ENCODE measurements at places on chromosomes 1 and 21.
A peak's percentile ranks its signal among the peaks of the same experiment; 100 is the strongest.

DNA sequence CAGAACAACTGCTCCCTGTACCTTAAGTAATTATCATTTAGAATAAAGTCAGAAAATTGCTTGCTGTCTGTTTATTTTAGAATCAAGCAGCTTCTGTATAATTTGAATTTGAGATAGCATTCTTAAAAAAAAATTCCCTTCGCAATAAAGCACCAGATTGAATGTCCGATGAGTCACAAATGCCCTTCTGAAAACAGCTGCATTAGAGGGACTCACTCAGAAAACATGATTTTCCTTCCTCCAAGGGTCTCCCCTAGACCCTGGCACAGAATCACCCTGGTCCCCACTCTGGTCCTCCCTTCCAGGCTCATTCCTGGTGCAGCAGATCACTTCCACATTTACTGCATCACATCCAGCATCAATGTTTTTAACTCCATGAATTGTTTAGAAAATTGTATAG is 471.1 kb upstream of the VAMP3 start:
- DNase-seq = no peak

GRCh38 chr1:21669258-21670058 is at the start of gene RAP1GAP:
Gene RAP1GAP (minus strand): TSS chr1:21669357. CDS start chr1:21620032, 49,325 bp downstream.
- peak; percentile 71 for DNase-seq

- DNase-seq = no peak
Observed at GRCh38 chr1:23456226-23456625, 27.8 kb downstream of the ASAP3 start.

GRCh38 chr21:38277501-38278131 is 20.8 kb downstream of the KCNJ15 start:
- DNase-seq = no peak

DNA sequence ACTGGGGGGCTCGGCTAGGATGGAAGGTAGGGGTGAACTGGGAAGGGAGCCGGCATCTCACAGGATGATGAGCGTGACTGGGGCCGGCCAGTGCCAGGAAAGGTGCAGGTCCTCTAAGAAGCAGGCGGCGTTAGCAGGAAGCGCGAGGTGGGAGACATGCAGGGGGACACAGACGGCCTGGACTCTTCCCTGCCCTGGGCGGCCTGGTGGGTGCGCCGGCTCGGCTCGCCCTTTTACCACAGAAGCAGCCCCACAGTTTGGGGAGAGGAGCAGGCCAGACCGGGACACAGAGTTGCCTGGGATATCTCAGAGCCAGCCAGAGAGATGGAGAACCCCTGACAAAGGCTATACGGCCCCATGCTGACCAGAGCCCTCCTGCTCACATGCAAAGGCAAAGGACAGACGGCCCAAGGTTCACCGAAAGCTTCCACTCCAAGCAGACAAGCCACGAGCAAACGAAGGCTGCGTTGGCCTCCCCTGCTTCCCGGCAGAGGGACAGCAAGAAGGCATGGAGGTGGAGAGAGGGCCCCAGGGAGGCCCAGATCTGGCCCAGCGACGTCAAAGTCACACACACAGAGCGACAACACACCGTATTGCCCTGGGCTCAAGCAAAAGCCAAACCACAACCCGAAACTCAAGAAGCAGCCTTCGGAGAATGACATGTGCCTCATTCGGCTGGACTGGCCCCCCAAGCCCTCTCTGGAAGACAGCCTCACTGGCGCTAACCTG is 14.9 kb upstream of the ALDH4A1 start:
- no peak for DNase-seq

GRCh38 chr1:57858740-57859139 is 434.9 kb upstream of the DAB1 start:
- peak; percentile 6 for DNase-seq

GRCh38 chr1:19403256-19403655 is 82.1 kb downstream of the CAPZB start:
- DNase-seq = no peak

GRCh38 chr21:16900685-16901084 is 612.2 kb upstream of the CXADR start:
- no peak for DNase-seq

DNA sequence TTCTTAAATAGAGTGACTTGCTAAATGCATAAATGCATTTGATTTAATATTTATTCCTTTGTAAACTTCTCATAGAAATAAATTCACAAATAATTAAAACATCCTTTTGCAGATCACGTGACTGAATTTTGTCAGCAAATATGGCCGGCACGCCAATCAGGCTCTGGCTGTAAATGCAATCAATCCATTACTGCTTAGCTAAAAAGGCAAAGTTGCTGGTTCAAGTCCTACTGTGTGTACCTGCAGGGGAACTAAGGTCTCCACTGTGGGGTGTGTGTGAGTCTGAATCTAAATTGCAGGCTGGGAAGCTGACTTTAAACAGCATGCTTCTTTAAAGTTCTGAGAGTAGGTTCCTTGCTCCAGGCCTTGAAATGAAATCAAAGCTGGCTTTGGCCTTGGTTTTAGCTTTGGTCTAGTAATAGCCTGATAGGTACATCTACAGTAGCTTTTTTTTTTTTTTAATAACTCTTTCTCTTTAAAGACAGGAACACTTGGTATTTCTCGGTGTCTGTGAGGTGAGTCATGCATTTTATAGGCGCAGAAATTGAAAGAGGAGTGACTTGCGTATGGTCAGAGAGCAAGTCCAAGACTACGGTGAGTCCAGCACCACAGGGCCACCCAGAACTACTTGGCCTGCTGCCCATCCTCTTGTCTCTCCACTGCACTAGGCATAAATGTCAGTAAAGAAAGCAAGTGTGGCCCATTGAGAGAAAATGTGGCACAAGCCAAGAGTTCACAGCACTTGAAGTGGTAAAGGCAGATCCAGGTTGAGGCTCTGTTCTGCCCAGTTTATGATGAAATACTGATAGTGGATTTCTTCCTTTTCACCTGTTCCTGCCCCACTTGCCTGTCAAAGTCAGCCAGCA is 36.2 kb upstream of the LYST start:
- DNase-seq = no peak

- peak; percentile 61 for DNase-seq
Observed at GRCh38 chr1:239387304-239388158, 1.2 kb downstream of the CHRM3 start.

- DNase-seq = peak; percentile 94
Observed at GRCh38 chr1:6519935-6520671, 28.6 kb upstream of the PLEKHG5 start.

DNA sequence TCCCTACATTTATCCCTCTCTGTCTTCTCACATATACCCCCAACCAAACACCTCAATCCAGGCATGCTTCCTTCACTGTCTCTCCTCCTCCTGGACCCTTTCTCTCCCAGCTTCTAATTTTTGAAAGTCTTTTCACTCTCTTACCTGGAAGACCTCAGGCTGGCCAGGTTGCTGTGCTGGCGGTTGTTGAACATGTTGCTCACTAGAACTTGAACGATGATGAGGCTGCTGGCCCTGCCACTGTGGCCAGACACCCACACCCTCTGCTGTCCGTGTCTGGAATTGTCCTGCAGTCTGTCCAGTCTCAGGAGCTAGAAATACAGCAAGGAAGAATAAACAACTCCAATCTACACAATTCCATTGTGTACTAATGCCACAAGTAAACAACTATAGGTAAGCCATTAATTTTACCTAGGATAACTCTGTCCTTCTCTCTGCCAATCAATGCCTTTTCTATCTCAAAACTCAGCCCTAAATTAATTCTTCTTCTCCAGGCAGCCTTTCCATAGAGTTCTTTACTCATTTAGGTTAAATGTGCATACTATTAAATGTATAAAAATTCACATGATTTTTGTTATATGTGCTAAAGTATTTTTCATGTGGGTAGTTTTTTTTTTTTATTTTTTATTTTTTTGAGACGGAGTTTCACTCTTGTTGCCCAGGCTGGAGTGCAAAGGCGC is 5.1 kb upstream of the CTSK start:
- peak; percentile 67 for DNase-seq

DNA sequence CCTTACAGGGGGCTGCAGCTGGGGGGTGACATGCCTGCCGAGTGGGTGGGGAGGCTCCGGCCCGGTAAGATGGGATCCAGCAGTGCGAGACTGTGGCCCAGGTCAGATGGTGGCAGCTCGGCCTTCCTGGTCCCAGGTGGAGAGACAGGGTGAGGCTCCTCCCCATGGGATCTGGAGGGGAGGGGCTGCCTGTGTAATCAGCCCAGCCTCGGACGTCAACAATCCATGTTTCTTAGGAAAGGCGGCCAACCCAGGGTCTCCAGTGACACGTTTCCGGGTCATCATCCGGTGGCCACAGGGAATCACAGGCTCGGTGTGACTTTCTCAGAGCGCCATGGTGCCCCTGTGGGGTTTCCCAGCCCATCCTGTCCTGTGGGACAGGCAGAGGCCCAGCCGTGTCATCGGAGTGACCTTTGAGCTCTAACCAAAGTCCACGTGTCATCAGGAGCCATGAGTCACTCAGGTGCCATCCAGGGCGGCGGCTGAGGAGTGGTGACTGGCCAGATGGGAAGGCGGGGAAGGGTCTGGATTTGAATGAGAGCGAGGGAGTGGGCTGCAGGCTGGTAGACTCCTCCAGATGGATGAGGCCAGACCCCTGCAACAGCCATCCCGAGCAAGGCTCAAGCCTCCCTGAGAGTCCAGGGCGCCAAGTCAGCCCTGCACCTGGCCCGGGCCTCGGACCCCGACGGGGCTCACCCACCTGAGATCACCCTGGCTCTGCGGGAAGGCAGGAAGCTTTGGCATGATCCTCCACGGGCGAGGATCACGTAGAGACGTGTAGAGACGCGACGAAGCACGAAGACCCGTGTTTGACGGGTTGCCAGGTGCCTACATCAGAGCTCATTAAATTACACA is 6.6 kb upstream of the HES4 start:
- peak; percentile 50 for DNase-seq

GRCh38 chr1:245261786-245262185 is 107.0 kb downstream of the KIF26B start:
- no peak for DNase-seq

- no peak for DNase-seq
Observed at GRCh38 chr1:185207980-185208602, 51.1 kb downstream of the SWT1 start.

GRCh38 chr1:151972542-151973248 is 21.0 kb downstream of the S100A10 start:
- DNase-seq = peak; percentile 95

GRCh38 chr1:41109310-41110197 is 88.0 kb upstream of the SLFNL1 start:
- DNase-seq = peak; percentile 70
